ENCODE measurements at places on chromosomes 3 and 15.

DNA sequence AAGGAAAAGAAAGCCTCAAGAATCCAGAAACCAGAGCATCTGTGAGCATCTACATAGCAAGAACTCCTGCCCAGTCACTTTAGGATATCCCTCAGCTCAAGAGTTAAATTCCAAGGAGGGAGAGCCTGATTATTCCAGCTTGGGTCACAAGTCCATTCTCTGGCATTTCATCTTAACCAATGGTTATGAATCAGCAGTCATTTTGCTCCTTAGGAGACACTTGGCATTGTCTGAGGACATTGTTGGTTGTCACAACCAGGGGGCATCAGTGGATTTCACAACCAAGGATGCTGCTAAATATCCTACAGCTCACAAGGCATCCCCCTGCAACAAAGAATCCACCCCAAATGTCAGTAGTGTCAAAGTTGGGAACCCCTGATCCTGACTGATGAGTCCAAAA, 51.0 kb upstream of the LMCD1 start:
- DNase-seq: no peak

DNA sequence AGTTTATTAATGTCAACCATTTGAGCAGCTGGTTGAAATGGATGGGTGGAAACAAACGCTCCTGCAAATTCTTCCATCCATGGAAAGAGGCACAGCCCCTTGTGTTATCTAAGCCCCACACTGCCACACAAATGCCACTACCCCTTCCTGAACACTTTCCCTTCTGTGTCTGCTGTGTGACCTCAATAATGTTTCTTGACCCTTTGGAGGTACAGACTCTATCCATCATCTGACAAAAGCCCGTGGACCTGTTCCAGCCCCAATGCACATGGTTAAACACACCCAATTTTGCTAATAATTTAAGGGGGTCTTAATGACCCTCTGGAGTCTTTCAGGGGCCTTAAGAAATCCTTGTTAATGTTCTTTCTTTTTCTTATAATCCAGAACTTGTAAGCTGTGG, 482.2 kb upstream of the CFAP20DC start:
- DNase-seq: no peak

GRCh38 chr3:30170681-30171438, 435.5 kb upstream of the TGFBR2 start:
- DNase-seq: no peak

- DNase-seq: no peak
Measured at GRCh38 chr3:117695321-117695720, 985.7 kb downstream of the TUSC7 start.

Measured in CD4-positive, alpha-beta T cell treated with Interleukin-17A for 4 hours (primary cell).